ENCODE measurements at places on chromosomes 16 and 17.
A peak's percentile ranks its signal among the peaks of the same experiment; 100 is the strongest.

DNA sequence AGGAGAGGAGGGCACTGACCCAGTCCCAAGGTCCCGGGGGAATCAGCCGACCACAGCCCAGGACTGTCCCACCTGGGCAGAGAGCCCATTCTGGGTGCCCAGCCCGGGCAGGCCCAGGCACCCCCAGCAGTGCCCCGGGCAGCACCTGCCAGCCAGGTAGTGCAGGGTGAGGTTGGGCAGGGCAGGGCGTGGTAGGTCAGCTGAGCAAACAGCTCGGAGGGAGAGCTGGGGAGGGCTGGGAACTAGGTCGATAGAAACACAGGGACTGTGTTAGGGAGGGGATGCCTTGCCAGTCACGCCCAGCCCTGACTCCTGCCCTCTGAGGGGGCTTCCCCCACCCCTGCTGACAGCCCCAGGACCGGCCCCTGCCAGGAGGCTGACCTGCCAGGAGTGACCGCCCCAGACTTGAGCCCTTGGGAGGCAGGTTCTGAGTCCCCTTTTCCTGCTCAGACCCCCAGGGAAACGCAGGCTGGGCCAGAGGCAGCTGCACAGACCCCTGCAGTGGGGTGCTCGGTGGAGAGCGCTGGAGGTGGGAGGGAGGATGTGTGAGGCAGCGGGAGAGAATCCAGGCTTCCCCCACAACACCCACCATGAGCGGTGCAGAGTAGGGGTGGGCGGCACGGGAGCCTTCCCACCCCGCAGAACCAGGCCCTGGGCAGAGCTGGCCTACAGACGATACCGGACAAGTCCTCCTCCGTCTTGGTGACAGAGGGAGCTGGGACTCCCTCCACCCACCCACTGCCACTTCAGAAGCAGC, 4.7 kb downstream of the HS3ST6 start:
- no peak for DNase-seq

DNA sequence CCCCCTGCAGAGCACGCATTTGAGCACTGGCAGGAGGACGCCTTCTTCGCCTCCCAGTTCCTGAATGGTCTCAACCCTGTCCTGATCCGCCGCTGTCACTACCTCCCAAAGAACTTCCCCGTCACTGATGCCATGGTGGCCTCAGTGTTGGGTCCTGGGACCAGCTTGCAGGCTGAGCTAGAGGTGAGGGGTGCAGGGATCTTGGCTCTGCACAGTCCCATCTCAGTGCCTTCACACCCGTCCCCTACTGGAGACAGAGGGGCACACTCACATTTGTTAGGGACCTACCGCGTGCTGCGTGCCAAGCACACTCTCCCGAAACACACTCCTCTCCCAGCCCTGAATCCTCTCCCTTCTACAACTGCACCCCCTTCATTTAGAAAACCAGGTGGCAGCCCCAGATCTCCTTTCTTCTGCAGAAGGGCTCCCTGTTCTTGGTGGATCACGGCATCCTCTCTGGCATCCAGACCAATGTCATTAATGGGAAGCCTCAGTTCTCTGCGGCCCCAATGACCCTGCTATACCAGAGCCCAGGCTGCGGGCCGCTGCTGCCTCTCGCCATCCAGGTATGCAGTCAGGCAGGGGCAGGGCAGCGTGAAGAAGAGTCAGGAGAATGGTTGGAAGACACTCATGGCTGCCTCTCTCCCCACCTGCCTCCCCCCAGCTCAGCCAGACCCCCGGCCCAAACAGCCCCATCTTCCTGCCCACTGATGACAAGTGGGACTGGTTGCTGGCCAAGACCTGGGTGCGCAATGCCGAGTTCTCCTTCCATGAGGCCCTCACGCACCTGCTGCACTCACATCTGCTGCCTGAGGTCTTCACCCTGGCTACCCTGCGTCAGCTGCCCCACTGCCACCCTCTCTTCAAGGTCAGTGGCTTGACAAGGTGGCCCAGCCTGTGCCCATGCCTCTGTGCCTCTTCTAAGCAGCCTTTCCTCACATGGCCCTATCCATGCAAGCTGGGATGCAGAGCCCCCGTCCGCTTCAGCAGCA, 6.3 kb downstream of the ALOX15B start:
- no peak for DNase-seq

- DNase-seq: no peak
Observed at GRCh38 chr17:43315369-43315768, 81.6 kb upstream of the RNU2-1 start.

GRCh38 chr17:4364622-4365041, 1.8 kb downstream of the UBE2G1 start:
- no peak for DNase-seq

GRCh38 chr17:33873201-33873617, 381.9 kb upstream of the CCL2 start:
- no peak for DNase-seq

- no peak for DNase-seq
Observed at GRCh38 chr17:8629371-8630226, 926 bp downstream of the MYH10 start.

GRCh38 chr17:59766491-59766890, 59.0 kb downstream of the VMP1 start:
- DNase-seq: no peak

DNA sequence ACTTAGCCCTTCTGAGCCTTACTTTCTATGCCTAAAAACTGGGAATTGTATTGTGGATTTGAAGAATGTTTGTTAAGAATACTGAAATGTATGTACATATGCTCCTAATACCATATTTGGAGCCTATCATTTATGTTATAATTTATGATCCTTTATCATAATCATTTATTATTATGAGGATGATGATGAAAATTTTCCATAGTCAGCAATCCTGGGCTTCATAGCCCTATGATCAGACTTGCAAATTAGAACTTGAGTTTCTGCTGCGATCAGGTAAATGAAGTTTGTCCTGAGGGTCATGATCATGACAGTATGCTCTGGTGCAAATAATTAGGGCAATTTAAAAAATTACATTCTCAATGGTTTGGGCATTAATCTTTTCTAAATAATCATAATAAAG, 147.4 kb downstream of the CA10 start:
- no peak for DNase-seq

DNA sequence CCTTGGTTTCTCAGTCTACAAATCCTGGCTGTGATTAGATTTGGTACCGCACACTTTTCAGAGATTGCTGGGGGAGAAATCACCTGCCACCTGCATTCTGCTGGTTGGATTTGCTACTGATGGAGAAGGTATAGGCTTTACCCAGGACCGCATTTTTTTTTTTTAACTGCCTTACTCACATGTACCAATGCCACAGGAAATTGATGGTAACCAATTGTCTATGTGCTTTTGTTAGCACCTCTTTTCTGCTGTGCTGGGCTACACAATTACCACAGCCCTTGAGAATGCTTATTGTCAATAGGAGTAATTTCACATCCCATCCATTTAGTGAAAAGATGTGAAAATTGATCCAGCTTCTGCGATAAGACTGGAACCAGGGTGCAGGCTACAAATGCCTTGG, 74.4 kb upstream of the TANC2 start:
- no peak for DNase-seq

GRCh38 chr16:81516478-81517149, 72.0 kb downstream of the CMIP start:
- no peak for DNase-seq

DNA sequence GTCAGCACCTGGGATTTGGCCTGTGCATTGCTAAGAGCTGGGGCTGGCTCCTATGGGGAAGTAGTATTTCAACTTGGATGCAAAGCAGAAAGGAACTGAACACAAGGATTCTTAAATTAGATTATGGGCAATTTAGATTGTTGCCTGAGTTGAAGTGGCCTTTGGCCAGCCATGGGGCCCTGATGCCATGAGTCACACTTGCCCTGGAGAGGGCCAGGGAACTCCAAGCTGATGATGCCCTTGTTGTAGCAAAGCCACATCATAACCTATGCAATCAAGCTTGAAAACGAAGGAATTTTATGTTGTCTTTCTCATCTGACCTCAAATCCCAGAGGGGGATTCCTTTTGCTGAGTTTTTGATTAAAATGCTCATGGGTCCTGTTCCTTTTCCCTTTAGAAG, 3.9 kb upstream of the SPATA32 start:
- DNase-seq: no peak

GRCh38 chr16:68155425-68155824, 70.3 kb downstream of the NFATC3 start:
- no peak for DNase-seq

GRCh38 chr17:67993998-67994361, 2.3 kb downstream of the C17orf58 start:
- DNase-seq: peak; percentile 29

DNA sequence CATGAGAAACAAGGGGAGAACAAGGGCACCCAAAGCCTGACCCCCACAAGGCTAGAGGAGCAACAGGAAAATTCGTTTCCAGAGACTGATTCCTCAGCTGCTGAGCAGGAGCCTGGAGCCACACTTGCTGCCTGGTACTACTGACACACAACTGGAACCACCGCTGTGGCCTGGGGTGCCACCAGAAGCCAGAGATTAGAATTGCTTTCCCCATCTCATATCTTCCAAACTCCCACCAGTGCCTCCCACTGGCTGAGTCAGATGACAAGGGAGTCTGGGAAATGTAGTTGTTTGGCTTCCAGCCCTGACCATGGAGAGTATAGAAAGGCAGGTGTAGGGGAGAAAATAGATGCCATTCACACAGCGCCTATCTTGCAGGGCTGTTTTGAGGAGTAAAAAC, 4.1 kb upstream of the TMEM11 start:
- DNase-seq: no peak

DNA sequence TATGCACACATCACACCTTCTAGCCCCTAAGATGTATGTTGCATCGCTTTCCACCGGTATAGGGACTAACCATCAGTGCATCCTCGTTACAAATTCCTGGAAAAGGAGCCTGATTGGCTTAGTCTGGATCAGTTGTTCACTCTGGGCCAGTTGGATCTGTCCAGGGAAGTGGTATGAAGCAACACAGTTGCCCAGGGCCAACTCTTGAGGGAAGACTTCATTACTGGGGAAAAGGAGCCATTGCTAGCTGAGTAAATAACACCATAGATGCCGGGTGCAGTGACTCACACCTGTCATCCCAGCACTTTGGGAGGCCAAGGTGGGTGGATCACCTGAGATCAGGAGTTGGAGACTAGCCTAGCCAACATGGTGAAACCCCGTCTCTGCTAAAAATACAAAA, 275.2 kb upstream of the RBFOX1 start:
- DNase-seq: no peak

DNA sequence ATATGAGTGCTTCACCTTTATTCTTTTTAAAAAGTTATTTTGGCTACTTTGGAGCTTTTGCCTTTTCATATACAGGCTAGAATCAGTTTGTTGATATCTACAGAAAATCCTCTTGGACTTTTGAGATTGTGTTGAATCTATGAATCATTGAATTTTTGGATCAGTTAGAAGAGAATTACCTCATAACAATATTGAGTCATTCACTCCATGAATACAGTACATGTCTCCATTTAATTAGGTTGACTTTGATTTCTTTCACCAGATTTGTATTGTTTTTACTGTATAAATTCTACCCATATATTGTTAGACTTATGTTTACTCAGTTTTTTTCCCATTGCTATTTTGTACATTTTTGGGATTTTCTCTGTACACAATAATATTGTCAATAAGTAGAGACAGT, 54.4 kb downstream of the TAOK1 start:
- no peak for DNase-seq

DNA sequence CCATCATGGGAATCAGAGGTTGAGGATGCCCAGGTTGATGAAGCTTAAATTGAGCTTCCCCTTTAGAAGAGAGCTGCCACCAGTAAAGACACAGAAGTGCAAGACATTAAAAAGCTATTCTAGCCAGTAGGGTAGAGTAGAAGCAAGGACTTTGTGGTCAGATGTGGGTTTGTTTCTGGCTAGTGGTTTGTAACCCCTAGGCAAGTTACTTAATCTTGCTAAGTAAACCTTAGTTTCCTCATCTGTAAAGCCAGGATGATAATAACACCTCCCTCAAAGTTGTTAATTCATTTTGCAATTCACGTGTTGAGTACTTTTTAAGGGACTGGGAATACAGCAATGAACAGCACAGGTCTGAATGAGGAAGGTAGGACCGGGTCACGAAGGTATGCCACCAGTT, 3.6 kb downstream of the SNTB2 start:
- DNase-seq: no peak

GRCh38 chr16:57848181-57848580, 45.9 kb upstream of the KIFC3 start:
- no peak for DNase-seq

- DNase-seq: no peak
Observed at GRCh38 chr16:17544785-17545184, 74.0 kb upstream of the XYLT1 start.

GRCh38 chr16:69607674-69608073, 41.9 kb downstream of the NFAT5 start:
- DNase-seq: no peak

DNA sequence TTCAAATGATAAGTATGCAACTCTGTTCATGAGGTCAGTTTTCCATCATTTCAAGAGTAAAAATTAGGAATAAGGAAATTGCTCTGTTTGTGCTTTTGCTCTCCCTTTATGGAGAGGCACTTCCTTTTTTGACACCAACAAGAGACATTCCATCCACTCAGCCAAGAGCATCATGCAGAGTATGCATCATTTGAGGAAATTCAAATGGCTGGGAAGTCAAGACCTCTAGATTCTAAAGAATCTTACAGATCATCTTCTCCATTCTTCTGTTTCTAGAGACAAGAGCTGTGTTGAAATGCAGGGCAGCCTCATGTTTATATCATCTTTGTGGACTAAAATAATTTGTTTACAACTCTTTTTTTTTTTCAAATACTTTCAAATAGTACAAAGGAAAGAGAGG, 669.4 kb downstream of the CDH11 start:
- DNase-seq: no peak

DNA sequence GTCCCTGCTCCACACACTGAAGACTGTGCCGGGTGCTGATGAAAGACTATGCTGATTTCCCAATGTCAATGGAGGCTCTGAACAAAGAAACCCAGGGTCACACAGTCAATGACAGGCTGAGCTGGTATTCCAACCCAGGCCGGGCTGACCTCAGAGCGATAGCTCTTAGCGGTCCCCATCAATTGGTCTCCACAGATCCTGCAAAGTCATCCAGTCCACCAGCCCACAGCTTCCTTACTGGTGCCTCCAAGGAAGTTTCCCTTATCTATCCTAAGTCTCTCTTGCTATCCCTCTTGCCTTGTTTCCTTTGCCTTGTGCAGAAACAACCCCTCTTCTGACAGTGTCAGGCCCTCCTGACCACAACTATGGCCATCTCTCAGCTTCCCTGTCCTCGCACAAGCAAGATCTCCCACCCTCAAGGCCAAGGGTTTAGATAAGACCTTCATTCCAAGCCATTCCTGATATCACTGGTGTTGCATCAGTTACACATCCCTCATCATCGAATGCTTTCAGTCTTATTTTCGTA, 52.7 kb upstream of the KSR1 start:
- no peak for DNase-seq

GRCh38 chr17:56119191-56119590, 34.1 kb upstream of the ANKFN1 start:
- DNase-seq: no peak

GRCh38 chr17:7851438-7852261, 3.2 kb upstream of the TMEM88 start:
- DNase-seq: no peak

- DNase-seq: no peak
Observed at GRCh38 chr16:16864536-16864935, 485.6 kb downstream of the NPIPA7 start.

- DNase-seq: no peak
Observed at GRCh38 chr16:60432472-60432871, 1603.8 kb downstream of the CDH8 start.
